PC-3 (cell line): ENCODE measurements at places on chromosomes 4 and X.
A peak's percentile ranks its signal among the peaks of the same experiment; 100 is the strongest.

- no peak for DNase-seq
These were observed 126.6 kb upstream of the GYPA start for GRCh38 chr4:144267084-144267483.

- DNase-seq: no peak
These were observed 50.7 kb upstream of the NLGN4X start for GRCh38 chrX:6279277-6279909.

- DNase-seq: no peak
These were observed 25.1 kb downstream of the EPHA5 start for GRCh38 chr4:65645185-65645584.

GRCh38 chr4:15066140-15066539, 63.9 kb downstream of the CPEB2 start:
- no peak for DNase-seq

DNA sequence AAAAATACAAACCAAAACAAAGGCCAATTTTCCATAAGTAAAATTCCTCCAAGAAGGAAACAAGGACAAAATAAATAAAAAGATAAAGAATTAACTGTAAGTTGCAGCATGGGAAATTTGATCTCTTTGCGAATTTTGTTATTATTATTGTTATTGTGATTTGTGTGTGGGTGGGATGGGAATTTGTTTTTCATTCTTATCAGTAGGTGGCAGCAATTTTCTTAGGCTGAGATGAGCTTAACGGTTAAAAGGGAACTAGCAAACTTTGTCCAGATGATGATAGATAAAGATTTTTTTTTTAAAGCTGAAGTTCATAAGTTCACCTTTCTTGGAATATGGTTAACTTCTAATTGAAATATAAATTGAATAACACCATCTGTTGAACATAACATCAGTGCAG, 83.2 kb upstream of the IL1RAPL2 start:
- peak; percentile 15 for DNase-seq

DNA sequence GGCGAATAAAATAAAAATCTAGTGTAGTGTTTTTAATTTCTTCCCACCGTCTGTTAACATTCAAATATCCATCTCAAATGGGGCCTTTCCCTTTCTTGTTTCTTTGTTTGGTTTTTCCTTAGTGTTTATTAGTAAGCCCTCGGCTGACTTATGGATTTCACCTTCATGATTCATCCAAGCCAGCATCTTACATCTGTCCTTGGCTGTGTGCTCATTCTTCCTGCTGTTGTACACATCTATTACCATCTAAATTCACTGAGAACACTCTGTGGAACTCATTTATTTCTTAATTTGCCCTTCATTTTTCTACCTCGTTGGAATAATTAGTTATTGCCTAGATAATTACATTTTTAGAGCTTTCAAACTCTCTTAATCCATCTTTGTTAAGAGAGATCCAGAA, 84.9 kb downstream of the SPCS3 start:
- peak; percentile 64 for DNase-seq

- no peak for DNase-seq
These were observed 253.4 kb downstream of the TMA16 start for GRCh38 chr4:163747886-163748285.
